ENCODE measurements at places on chromosomes 6 and 20.

DNA sequence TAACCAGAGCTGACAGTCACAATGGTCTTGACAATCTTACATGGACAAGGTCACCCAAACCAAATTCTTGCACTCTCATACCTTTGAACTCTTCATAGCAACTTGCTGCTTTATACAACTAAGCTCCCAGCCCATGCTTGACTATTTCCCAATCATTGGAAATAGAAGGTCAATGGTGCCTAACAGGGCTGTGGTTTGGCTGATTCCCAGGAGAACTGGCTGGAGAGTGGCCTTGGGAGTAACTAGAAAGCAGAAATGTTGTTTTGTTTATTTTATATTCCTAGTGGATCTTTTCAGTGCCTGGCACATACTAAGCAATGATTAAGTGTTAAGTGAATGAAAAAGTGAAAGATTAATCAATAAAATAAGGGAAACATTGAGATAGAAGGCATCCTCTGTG lies 3.0 kb downstream of the SPINT4 start:
- no peaks in the 10 kb centered on the region for H3K4me1 ChIP-seq
- no peak overlapping the region for H3K27ac ChIP-seq
- H3K4me3 ChIP-seq: no peak overlapping the region
- H3K36me3 ChIP-seq: no peaks in the 10 kb centered on the region

- H3K27ac ChIP-seq: no peak overlapping the region
- H3K4me3 ChIP-seq: no peak overlapping the region
- H3K36me3 ChIP-seq: no peaks in the 10 kb centered on the region
These were observed 420.1 kb downstream of the GJA1 start for GRCh38 chr6:121855521-121855920.

DNA sequence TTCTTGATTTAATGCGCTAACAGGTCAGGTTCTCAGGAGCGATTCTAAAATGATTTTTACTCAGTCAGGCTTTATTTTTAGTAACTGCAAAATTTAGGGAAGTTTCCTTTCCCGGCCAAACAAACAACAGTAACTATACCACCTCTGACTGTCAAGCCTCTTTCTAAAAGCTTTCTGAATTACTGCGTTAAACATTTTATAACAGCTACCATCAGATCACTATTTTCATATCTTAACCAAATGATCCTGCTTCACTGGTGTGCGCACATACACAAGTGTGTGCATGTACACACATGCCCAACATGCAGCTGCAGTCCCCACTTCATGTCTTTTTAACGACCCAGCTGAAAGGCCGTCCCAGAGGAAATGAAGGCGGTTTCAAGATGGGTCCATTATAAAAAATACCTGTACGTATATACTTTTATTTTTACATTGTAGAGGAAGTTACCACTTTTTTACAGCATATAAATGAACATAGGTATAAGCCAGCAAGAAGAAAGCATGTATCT lies 25.0 kb downstream of the TMEM242 start:
- no peak for DNase-seq
- no peaks in the 10 kb centered on the region for H3K4me1 ChIP-seq
- no peaks in the 10 kb centered on the region for H3K27me3 ChIP-seq
- H3K27ac ChIP-seq: no peak overlapping the region

DNA sequence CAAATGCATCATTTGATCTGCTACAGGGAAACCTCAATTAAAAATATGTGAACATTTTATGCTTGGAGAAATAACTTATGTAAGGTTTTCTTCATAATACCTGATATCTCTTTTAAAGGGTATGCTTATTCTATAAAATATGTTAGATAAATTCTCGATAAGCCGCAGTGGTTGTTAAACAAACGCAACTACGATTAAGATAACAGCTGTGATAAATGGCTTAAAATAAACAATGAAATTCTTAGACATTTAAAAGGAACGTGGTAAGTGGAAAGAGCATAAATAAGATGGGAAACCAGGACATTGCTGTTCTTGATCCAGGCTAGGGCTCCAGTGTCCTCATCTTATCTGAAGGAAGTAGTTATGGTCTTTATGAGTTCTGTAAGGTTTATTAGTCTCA lies 415.9 kb downstream of the CD83 start:
- H3K4me3 ChIP-seq: no peak overlapping the region
- no peak overlapping the region for H3K27ac ChIP-seq
- DNase-seq: no peak
- no peaks in the 10 kb centered on the region for H3K27me3 ChIP-seq
- H3K36me3 ChIP-seq: no peaks in the 10 kb centered on the region

DNA sequence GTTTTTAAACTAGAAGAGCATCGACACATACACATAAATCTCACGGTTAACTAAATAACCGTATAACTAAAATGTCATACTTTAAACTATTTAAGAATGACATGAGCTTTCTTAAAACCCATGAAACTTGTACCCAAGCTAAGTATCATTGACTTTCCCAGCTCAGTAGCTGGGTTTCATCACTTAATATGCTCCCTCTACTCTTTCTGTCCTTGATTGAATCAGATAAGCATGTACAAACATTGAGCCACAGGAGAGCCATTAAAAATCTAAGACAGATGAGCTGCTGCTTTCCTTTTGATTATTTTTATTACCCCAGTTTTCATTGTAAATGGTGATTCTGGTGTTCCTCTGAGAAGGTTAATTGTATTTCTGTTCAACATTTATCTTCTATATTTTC lies 115.8 kb downstream of the FOXO3 start:
- peaks cover 8% of the 10 kb centered on the region for H3K4me1 ChIP-seq
- H3K36me3 ChIP-seq: peaks cover 4% of the 10 kb centered on the region
- H3K27me3 ChIP-seq: no peaks in the 10 kb centered on the region
- no peak overlapping the region for H3K4me3 ChIP-seq
- no peak for DNase-seq
- H3K27ac ChIP-seq: no peak overlapping the region

DNA sequence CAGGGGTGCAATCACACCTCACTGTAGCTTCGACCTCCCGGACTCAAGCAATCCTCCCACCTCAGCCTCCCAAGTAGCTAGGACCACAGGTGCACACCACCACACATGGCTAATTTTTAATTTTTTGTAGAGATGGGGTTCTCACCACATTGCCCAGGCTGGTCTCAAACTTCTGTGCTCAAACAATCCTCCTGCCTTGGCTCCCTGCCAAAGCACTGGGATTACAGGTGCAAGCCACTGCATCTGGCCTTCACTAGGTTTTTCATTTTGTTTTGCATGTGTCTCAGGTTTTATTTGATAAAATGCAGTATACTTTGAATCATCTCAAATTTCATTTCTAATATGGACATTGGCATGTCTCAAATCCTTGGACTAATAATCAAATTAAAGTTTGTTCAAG lies 98.7 kb downstream of the SLC16A10 start:
- no peak overlapping the region for H3K27ac ChIP-seq
- H3K4me3 ChIP-seq: no peak overlapping the region
- no peaks in the 10 kb centered on the region for H3K4me1 ChIP-seq
- H3K27me3 ChIP-seq: no peaks in the 10 kb centered on the region

GRCh38 chr6:24897186-24897585 lies 38.6 kb downstream of the RIPOR2 start:
- H3K27me3 ChIP-seq: no peaks in the 10 kb centered on the region
- no peaks in the 10 kb centered on the region for H3K36me3 ChIP-seq
- peaks cover 7% of the 10 kb centered on the region for H3K4me1 ChIP-seq
- peak; percentile 40 for DNase-seq

DNA sequence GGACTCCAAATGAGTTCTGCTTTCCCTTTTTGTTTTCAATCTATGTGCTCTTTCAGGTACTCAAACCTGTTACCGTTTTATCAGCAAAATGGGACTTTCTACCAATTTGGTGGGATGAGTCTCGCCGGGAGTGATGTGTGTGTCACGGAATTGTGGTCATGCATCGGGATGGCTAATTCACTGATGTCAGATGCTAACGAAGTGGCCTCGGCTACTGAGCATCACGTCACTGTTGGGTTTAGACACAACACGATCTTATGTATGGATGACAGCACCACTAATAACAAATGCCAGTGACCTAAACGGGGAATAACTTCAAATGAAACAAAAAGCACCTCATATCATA lies 1.6 kb upstream of the PCK1 start:
- no peak for DNase-seq
- no peaks in the 10 kb centered on the region for H3K36me3 ChIP-seq
- H3K27ac ChIP-seq: no peak overlapping the region
- peaks cover 7% of the 10 kb centered on the region for H3K4me1 ChIP-seq

GRCh38 chr6:30918670-30919069 lies 4.6 kb downstream of the VARS2 start:
- H3K27ac ChIP-seq: no peak overlapping the region
- H3K4me1 ChIP-seq: peaks cover 13% of the 10 kb centered on the region
- no peak overlapping the region for H3K4me3 ChIP-seq

DNA sequence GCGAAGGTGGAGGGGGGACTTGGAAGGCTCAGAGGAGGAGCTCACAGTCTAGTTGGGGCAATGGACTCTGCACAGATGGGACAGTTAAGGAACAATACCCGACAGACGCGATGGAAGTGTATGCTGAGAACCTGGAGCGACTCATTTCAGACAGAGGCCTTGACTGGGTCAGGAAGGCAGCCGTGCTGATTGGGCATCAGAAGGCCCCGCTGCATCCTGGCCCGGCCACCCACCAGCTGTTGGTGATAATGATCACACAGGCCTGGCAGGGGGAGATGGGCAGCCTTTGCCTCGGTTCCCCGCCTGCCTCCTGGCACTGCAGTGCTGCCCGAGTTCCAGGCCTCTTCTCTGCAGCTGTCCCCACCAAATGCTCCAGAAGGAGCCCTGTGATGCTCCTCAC lies 62.4 kb downstream of the MDGA1 start:
- H3K4me1 ChIP-seq: peaks cover 8% of the 10 kb centered on the region
- H3K27ac ChIP-seq: no peak overlapping the region
- H3K36me3 ChIP-seq: no peaks in the 10 kb centered on the region
- peaks cover 4% of the 10 kb centered on the region for H3K27me3 ChIP-seq
- H3K4me3 ChIP-seq: no peak overlapping the region
- peak; percentile 24 for DNase-seq

DNA sequence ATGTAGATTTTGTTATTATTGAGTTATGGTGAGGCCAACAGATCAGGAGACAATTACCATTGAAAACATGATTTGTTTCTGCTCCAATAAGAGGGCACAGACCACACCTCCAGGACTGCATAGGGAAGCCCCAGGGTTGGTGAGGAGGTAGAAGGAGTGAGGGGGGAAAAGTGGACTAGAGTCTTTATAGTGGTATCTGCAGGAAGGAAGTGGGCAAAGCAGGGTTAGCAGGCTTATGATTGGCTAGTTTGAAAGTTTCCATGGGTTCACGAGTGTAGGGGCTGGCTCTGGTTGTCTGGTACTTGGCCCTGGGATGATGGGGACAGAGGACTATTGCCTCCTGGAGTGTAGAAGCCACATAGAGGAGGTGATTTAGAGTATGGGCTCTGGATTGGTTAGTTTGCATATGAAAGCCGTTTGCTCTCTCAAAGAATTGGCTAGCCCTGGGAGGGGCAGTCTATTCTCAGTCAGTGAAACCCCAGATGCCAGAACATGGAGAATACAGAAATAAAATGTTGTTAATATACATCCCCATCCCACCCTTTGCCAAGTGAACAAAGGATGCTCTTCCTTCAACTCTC lies 156.6 kb downstream of the KLHL32 start:
- H3K4me1 ChIP-seq: no peaks in the 10 kb centered on the region
- H3K36me3 ChIP-seq: no peaks in the 10 kb centered on the region

DNA sequence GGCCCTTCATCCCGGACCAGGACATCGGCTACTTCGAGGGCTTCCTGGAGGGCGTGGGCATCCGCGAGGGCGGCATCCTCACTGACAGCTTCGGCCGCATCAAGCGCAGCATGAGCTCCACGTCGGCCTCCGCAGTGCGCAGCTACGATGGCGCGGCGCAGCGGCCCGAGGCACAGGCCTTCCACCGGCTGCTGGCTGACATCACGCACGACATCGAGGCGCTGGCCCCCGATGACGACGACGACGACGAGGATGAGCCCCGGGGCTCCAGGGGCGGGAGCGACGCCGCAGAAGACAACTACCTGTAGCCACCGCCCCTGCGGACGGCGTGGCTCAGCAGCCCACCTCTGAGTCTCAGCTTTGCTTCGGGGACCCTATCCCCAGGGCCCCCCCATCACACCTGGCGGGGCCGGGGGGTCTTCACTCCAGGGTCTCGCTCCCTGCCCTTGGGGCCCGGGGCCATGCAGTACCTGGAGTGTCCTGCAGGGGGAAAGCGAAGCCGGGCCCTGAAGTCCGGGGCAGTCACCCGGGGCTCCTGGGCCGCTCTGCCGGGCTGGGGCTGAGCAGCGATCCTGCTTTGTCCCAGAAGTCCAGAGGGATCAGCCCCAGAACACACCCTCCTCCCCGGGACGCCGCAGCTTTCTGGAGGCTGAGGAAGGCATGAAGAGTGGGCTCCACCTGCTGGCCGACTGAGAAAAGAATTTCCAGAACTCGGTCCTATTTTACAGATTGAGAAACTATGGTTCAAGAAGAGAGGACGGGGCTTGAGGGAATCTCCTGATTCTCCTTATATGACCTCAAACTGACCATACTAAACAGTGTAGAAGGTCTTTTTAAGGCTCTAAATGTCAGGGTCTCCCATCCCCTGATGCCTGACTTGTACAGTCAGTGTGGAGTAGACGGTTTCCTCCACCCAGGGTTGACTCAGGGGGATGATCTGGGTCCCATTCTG lies 20.8 kb upstream of the HCK start:
- H3K4me3 ChIP-seq: peak overlapping the region; percentile 23
- no peaks in the 10 kb centered on the region for H3K36me3 ChIP-seq
- H3K27me3 ChIP-seq: peaks cover 29% of the 10 kb centered on the region
- peaks cover 6% of the 10 kb centered on the region for H3K4me1 ChIP-seq
- peak; percentile 82 for DNase-seq

GRCh38 chr20:10366898-10367692 lies 66.9 kb downstream of the MKKS start:
- no peak overlapping the region for H3K4me3 ChIP-seq
- H3K36me3 ChIP-seq: no peaks in the 10 kb centered on the region
- H3K4me1 ChIP-seq: no peaks in the 10 kb centered on the region
- H3K27me3 ChIP-seq: no peaks in the 10 kb centered on the region
- DNase-seq: no peak

DNA sequence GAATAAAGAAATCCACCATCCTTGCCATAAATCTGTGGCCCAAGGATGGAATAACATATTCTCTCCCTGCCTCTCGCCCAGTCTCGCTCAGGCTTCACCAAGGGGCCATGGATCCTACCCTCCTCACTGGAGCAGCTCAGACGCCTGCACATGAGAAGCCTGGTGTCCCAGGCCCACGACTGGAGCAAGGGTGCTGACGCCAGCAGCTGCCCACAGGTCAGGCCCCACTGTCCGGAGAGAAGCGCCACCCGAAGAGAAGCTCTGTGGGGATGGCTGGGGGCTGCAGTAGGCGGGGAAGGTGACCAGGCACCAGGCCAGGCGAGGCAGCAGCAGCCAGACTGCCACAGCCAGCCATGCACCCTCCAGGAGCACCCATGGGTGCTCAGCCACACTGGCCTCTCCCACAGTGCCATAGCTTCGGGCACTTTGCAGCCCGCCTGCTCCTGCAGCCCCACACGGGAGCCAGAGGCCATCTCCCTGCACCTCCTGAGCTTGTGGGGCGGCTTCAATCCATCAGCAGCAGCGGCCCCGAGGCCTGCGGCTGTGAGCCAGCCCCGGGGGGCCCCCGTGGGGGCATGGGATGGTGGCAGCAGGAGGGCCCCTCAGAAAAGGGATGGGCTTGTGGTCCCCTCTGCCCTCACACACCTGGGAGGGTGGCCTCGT lies 286.2 kb upstream of the SGK1 start:
- H3K4me1 ChIP-seq: no peaks in the 10 kb centered on the region
- no peak for DNase-seq
- no peak overlapping the region for H3K27ac ChIP-seq
- no peaks in the 10 kb centered on the region for H3K27me3 ChIP-seq

GRCh38 chr6:168355716-168356522 lies 36.3 kb upstream of the DACT2 start:
- H3K4me1 ChIP-seq: peaks cover 4% of the 10 kb centered on the region
- H3K27ac ChIP-seq: no peak overlapping the region
- no peak overlapping the region for H3K4me3 ChIP-seq
- H3K36me3 ChIP-seq: no peaks in the 10 kb centered on the region
- no peaks in the 10 kb centered on the region for H3K27me3 ChIP-seq

Measured in muscle of leg (tissue), 16 donors.